ENCODE measurements at places on chromosomes 13 and 19.

DNA sequence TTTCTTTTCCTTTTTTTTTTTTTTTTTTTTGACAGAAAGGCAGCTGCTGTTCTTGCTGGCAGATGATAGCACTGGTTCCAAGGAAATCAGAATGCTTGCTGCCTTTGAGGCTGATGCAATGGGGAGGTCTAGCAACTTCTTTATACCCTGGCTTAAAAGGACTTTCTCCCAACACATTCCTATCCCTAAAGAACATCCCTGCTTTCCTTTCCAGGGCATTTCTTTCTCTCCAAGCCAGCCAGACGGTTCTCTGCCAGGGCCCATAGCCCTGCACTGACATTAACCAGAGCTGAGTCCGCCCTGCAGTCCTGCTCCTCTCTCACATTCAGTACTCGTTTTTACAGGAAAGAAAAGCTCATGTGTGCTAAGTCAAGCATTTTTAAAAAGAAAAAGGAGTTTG is 133.9 kb upstream of the WASF3 start:
- DNase-seq: no peak

GRCh38 chr13:24199016-24199415 is 38.5 kb downstream of the SPATA13 start:
- DNase-seq: no peak

- DNase-seq: no peak
Measured at GRCh38 chr13:90719461-90719860, 628.0 kb upstream of the MIR17HG start.

- no peak for DNase-seq
Measured at GRCh38 chr19:37718304-37718703, 1.3 kb downstream of the ZNF607 start.

DNA sequence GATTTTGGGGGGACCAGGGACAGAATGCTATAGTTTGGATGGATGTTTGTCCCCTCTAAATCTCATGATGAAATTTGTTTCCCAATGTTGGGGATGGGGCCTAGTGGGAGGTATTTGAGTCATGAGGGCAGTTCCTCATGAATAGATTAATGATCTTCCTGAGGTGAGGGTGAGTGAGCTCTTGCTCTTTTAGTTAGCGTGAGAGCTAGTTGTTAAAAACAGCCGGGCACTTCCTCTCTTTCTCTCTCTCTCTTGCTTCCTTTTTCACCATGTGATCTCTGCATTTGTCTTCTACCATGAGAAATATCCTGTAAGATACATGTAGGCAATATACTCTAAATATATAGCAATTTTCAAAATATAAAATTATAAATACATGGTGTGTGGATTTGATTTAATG is 290.8 kb upstream of the PCDH9 start:
- DNase-seq: peak; percentile 29

DNA sequence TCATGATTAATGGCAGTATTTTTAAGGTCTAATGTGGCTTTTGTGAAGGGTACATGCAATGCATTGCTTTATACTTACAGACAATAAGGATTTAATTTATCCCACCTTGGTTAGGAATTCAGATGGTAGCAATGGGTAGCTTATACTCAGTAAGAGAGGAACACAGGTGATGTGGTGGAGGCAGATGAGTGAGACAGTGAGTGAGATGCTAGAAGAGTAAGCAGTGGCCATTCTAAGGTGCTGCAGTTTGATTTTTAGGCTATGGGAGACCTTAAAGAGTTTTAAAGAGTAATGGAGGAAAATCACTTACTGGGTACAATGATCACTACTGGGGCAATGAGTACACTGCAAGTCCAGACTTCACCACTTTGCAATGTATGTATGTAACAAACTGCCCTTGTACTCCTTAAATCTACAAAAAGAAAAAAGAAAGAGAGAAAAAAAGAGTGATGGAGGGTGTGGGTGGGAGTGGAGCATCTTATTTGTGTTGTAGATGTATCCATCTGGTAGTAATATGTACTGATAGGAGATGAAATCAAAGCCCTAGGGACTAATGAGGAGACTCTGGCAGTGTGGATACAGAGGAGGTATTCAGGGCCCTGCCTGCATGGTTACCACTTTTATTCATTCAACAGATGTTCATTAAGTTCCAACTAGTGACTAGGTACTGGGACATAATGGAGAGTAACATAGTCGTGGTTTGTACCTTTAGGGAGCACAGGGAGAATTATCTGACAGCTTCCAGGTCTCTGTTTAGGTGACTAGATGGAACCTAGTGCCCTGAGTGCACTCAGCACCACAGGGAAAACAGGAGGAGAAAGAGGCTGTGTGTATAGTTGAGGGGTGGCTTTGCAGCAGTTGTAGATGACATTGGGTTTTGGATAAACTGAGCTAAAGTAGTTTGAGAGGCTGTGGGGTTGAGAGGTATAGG is 99.0 kb downstream of the GPC6 start:
- DNase-seq: no peak

- no peak for DNase-seq
Measured at GRCh38 chr19:5832061-5832460, 7.4 kb downstream of the FUT6 start.

- DNase-seq: no peak
Measured at GRCh38 chr19:40933025-40933424, 51.0 kb upstream of the CYP2A7 start.
